Lower lobe of right lung (tissue), 2 donors: ENCODE measurements at places on chromosomes 1 and 21. TPM values are rescaled to one million over a fixed set of nuclear protein-coding genes. Genes with fewer than 3 reads are reported as not detected.

DNA sequence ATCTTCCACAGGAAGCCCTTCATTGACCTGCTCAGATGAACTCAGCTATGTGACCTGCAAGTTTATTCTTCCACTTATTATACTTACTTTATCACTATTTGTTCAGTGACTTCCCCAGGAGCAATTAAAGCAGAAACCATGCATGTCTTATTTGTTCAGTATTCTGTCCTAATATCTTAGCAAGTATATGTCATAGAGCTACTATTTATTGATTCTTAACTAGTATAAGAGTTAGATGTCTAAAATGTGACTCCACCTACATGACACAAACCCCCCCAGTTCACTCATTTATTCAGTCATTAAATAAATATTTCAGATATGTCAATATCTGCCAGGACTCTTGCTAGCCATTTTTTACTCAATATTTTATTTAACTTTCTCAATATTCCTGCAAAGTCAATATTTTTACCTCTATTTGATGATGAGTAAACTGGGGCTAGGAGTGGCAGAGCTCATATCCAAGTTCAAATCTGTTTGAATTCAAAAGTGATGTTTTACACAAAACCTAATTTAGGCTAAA lies 469.0 kb upstream of the USP24 start:
- DNase-seq, result no peak
- no peaks in the 10 kb centered on the region for H3K4me1 ChIP-seq
- H3K36me3 ChIP-seq, result no peaks in the 10 kb centered on the region
- no peak overlapping the region for H3K27ac ChIP-seq

- H3K36me3 ChIP-seq, result no peaks in the 10 kb centered on the region
- H3K27ac ChIP-seq, result no peak overlapping the region
- no peaks in the 10 kb centered on the region for H3K27me3 ChIP-seq
These were observed 137.5 kb downstream of the NOS1AP start for GRCh38 chr1:162206749-162207635.

- peaks cover 46% of the 10 kb centered on the region for H3K36me3 ChIP-seq
- peak overlapping the region; percentile 0 for H3K27ac ChIP-seq
- H3K4me3 ChIP-seq, result no peak overlapping the region
These were observed 11.9 kb downstream of the SLC41A1 start for GRCh38 chr1:205800981-205801703.

- H3K27me3 ChIP-seq, result no peaks in the 10 kb centered on the region
- H3K4me1 ChIP-seq, result no peaks in the 10 kb centered on the region
- DNase-seq, result no peak
- H3K4me3 ChIP-seq, result no peak overlapping the region
These were observed 244.6 kb upstream of the NEGR1 start for GRCh38 chr1:72526926-72527325.

SH3BP5L gene
- total RNA-seq, result 25.0 TPM

SPATA21 gene
- total RNA-seq, result not detected

NVL gene
- total RNA-seq, result 30.4 TPM
